ENCODE measurements at places on chromosomes 2 and 18.

DNA sequence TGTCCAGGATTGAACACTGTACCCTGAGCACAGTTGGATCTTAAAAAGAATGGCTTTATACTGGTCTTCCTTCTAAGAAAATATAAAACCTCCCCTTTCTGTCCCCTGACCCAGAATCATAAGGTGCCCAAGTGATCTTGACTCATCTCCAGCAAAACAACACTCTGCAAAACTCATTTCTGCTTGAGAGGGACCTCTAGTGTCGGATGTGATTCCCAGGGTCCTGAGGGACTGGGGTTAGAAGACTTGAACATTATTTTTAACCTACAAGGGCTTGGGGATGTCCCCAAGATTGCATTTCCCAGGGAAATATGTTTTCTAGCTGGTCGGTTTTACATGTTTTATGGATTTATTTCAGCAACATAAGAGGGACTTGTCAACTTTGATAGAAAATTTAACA is 1318.5 kb upstream of the CELF4 start:
- DNase-seq: no peak

DNA sequence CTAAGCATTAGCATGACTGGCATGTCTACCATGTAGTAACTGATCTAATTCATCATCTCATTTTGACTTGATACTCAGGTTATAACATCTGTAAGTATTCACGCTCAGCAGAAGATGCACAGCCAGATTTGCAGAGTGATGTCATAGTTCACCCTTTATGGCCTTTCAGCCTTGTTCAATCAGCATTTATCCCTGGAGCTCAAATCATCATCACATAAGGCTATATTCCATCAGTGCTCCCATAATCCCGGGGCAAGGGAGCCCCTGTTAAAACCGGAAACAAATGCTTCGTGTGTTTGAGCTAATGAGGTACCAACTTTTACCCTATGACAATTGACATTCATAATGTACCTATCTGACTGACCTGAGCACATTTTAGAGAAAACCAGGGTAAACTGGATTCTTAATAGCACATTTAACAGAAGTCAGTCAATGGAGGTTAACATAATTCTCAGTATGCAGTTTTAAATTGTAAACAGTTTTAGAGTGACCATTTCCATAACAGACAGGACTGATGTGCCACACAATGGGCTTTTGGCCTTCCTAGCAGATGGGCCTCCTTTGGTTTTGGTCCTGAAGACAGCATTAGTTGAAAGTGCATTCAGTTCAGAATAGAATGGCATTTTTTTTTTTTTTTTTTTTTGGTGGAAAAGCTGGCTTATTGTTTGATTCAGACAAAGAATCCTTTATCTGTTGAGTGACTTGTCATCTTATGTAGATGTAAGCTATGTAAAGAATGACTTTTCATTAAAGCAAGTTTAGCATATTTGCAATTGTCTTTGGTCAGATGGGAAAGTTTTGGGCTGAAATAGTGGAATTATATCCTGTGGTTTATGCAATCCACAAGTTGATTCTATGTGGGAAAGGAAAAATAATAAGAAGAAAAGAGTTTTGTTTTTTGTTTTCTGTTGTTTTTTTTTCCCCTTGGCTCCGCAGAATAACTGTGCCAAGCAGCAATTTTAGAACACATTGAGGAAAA is 866.0 kb upstream of the ACVR2A start:
- DNase-seq: no peak

GRCh38 chr2:145186303-145186702 is 666.4 kb upstream of the ZEB2 start:
- DNase-seq: no peak

DNA sequence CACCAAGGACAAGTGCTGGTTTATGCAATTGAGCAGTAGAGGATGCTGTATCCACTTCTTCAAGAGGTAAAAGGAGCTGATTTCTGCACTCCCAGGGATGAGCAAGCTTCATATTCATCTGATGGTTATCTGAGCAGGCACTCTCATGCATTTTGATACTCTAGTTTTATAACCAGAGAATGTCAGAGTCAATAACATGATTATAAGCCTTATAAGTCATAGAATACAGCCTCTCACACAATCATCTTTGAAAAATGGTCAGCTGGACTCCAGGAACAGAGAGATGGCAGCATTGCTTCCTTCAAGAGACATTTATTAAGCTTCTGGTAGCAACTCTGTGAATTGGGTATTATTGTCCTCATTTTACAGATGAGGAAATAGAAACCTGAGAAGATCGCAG is 167.1 kb downstream of the SLC8A1 start:
- DNase-seq: no peak

- DNase-seq: no peak
These were observed 6.1 kb upstream of the CUL3 start for GRCh38 chr2:224591220-224591619.

DNA sequence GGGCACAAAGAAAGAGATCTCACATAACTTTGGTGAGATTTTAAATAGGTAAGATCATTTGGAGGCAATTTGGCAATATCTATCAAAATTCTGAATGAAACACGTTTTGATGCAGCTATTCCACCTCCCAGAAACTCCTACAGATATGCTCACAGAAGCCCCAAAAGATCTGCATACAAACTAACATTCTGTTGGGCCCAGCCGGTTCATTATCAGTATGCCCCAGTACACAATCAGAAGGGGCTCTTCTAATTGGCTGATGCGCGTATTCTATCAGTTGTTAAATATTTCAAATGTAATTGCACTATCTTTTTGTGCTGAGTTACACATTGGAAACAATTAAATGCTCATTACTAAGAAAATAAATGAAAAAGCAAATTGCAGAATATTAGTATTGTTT is 7.1 kb upstream of the TGIF1 start:
- no peak for DNase-seq

- DNase-seq: no peak
These were observed 4.0 kb upstream of the GPR17 start for GRCh38 chr2:127641846-127642507.

- no peak for DNase-seq
These were observed 190.1 kb upstream of the GLI2 start for GRCh38 chr2:120545521-120546047.

DNA sequence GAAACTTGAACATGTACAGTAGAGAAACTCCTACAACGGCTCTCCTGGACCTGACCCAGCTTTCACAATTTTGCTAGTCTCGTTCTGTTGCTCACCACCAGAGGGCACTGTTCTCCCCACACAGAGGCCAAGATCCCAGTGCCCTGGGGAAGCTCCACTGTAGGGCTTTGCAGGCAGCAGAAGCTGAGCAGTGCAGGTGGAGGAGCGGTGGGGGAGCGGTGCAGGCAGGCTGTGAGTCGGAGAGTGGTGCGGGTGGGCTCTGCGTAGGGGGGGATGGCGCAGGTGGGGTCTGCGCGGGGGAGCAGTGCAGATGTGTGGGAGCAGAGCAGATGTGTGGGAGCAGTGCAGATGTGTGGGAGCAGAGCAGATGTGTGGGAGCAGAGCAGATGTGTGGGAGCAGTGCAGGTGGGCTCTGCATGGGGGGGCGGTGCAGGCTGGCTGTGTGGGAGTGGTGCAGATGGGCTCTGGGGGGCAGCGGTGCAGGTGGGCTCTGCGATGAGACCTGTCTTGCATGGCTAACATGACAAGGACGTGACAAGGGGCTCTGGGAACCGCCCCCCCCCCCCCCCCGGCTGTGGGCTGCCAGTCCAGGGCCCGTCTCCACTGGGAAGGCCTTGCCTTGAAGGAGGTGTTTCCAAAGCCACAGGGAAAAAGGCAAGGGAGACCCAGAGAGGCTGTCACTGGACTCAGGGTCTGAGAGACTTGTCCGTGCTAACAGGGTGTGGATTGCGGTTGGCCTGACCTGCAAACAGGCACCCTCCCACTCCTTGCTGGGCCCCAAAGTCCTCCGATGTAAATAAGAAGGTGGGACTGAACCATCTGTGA is 7.3 kb downstream of the CYS1 start:
- DNase-seq: peak; percentile 88

- DNase-seq: no peak
These were observed 54.7 kb upstream of the HK2 start for GRCh38 chr2:74779265-74779558.

GRCh38 chr2:223930103-223930976 is 14.8 kb downstream of the WDFY1 start:
- DNase-seq: peak; percentile 59

DNA sequence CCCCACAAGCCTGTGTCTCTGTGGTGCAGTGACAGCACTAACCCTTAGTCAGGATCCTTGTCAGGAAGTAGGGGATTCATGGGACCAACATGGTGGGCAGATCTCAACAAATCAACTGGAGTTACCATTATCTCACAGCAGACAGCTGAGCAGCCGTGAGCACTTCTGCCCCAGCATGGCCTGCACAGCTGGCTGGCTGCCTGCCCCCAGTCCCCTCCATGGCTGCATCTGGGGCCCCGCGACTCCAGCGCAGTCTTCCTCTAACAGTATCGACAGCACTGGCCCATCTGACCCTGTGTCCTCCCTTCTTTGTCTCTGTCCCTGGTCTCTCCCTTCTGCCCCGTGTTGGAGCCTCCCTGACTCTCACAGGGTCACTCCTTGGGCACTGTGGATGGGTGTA is 4.7 kb upstream of the ADCY3 start:
- no peak for DNase-seq

DNA sequence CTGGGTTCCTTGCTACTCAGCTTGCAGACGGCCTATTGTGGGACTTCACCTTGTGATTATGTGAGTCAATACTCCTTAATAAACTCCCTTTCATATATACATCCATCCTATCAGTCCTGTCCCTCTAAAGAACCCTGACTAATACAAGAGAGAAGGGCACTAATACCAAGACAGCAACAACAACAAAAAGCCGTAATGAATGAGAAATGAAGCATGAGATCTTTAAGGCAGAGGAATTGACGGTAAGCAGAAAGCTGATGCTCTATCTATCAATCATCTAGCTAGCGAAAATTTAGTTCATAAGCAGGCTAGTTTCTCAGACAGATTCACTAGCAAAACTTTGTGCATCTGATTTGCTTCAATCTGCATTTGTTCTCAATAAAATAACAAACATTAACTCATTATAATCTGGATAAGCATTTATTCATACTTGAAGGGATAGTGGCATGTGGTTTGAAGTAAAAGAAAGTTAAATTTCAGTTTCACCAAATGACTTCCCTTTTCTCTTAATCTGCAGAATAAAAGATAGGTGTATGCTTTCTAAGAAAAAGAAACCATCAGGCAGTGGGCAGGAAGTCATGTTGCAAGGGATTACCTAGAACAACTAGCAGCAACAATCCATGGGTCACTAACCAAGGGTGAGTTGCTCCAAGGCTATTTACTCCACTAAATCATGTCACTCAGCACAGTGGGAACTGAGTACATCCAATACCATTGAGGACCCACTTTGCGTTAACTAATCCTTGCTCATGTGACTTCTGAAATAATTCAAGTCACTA is 376.5 kb downstream of the TMEM182 start:
- DNase-seq: no peak

GRCh38 chr18:67402543-67402942 is 114.0 kb downstream of the DSEL start:
- no peak for DNase-seq

- peak; percentile 87 for DNase-seq
These were observed 780 bp upstream of the BCL2 start for GRCh38 chr18:63320123-63320974.

DNA sequence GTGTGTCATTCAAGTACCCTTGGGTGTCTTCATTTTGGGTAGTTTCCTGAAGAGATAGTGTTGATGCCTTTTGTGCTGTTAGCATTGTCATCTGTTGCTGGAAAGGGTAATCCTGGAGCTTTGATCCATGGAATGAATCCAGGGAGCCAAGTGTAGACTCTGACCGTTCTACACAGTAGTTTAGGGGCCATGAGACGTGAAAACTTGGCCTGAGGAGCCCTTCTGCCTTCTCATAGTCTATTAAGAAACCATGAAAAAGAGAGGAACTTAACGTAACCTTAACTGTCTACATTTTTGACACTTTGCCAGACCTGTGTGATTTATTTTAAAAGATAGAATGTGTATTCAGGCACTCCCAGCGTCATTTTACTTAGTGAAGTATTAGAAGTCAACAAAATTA is 194.0 kb downstream of the BABAM2 start:
- no peak for DNase-seq

DNA sequence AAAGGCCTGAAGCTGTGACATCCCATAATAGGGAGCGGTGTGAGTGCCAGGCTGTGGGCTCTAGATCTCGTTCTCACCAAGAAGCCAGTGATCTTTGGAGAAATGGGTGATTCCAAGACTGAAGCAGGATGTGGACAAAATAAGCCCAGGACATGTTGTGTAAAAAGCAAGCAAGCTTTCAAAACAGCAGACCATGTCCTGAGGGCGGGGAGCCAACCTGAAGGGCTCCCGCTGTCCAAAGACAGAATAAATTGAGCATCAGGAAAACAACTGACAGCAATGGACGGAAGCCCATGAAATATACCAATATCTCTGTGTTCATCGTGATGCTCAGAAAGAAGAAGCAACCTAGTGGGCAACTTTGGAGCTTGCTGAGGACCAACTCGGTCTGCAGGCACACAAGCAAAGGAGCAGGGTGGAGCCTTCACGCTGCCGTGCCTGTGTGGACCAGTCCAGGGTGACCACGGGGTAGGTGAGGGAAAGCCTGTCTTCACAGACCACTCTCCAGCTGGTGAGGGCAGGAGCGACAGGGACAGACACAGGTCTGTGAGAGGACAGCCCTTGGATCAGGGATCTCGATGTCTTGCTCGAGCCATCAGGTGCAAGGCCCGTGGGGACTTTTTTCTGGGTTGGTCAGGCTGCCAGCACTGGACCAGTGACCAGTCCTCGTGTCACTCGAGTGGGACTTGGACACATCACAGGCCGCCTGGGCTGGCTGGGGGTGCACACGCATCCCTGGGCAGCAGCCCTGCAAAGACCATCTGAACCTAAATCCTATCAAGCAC is 21.5 kb downstream of the MTERF4 start:
- DNase-seq: no peak

- no peak for DNase-seq
These were observed 229.8 kb downstream of the LDLRAD4 start for GRCh38 chr18:13448335-13448795.

DNA sequence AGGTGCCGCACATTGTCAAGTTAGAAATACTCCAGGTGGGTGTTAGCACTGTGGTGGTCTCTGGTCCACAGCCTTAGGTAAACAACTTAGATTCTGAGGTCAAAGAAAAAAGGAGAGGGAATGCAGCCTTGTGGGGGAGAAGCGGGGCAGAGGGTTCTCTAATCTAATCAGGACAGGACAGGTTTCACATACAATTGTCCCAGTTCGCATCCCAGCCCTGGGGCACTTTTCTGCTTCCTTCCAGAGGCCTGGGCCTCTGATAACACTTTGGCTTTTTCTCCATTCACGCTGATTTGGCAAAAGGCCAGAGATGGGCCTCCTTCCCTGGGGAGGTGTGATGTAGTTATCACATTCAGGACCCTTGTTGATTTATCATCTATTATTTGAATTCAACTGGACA is 32.5 kb downstream of the SLC1A4 start:
- no peak for DNase-seq

- DNase-seq: no peak
These were observed 100.8 kb upstream of the ZSWIM2 start for GRCh38 chr2:186949726-186950256.

- no peak for DNase-seq
These were observed 136.0 kb downstream of the INSIG2 start for GRCh38 chr2:118223992-118224894.

- no peak for DNase-seq
These were observed 335.4 kb upstream of the CDH2 start for GRCh38 chr18:28512357-28512756.

Data from mucosa of gallbladder (tissue), 1 donor.